ENCODE measurements at places on chromosomes 1 and 21.

- DNase-seq = peak; percentile 77
Observed at GRCh38 chr1:187621951-187622350, 793.2 kb downstream of the PLA2G4A start.

DNA sequence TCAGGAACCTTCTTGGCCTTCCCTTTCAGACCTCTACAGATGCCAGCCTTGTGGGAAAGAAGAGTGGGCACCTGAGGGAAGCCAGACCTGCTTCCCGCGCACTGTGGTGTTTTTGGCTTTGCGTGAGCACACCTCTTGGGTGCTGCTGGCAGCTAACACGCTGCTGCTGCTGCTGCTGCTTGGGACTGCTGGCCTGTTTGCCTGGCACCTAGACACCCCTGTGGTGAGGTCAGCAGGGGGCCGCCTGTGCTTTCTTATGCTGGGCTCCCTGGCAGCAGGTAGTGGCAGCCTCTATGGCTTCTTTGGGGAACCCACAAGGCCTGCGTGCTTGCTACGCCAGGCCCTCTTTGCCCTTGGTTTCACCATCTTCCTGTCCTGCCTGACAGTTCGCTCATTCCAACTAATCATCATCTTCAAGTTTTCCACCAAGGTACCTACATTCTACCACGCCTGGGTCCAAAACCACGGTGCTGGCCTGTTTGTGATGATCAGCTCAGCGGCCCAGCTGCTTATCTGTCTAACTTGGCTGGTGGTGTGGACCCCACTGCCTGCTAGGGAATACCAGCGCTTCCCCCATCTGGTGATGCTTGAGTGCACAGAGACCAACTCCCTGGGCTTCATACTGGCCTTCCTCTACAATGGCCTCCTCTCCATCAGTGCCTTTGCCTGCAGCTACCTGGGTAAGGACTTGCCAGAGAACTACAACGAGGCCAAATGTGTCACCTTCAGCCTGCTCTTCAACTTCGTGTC lies 995 bp upstream of the ZBTB48 start:
- DNase-seq = no peak

- DNase-seq = no peak
Observed at GRCh38 chr1:33455539-33456501, 16.6 kb upstream of the ZSCAN20 start.

DNA sequence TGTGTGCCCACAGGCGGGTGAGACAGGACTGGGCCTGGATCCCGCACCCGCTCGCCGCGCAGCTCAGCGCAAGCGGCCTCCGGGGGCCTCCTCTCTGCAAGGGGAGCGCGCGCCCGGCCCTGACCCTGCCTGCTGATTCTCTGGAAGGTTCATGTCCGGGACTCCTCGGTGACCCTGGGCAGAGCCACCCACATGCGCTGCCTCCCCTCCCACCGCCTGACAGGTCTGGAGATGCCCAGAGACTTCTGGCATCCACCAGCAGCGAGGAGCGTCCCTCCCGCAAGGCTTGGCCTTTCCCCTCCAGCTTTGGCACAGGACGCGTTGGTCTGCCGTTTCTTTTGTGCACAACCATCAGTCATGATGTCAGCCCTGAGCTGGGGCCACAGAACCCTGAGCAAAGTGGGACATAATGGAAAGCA lies 42.0 kb upstream of the COL6A2 start:
- no peak for DNase-seq

DNA sequence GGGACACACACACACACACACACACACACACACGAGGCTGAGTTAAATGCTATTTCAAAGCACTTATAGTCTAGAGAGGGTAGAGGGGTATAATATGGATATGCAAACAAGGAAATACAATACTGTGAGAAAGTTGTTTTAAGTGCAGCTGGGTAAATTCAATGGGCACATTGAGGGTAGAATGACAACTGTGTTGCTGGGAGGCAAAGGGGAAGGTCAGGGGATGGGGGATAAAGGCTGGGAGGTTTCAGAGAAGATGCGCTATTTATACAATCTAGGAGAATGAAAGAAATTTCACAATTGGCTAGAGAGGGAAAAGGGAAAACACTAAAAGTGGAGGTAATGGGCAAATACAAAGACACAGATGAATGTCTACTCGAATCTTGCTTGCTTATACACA lies 19.4 kb downstream of the EXTL2 start:
- DNase-seq = no peak

GRCh38 chr1:23650344-23650990 lies 41.1 kb upstream of the RPL11 start:
- no peak for DNase-seq

DNA sequence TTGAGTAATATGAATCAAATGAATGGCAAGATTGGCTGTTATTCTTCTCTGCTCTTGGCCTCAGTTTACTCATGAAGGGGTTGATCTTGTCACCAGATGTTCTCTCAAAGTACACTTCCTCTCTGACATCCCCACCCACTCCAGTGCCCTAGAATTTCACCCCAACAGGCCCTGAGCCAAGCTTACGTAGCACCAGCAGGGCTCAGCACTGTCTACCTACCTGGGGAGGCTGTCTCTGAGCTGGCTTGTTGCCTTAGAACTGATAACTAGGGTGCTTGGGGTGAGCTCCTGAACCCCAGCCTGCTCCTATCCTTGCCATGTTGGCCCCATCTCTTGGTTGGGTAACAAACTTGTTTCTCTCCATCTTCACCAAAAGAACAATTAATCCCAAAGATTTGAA lies 159.1 kb upstream of the USP24 start:
- no peak for DNase-seq

DNA sequence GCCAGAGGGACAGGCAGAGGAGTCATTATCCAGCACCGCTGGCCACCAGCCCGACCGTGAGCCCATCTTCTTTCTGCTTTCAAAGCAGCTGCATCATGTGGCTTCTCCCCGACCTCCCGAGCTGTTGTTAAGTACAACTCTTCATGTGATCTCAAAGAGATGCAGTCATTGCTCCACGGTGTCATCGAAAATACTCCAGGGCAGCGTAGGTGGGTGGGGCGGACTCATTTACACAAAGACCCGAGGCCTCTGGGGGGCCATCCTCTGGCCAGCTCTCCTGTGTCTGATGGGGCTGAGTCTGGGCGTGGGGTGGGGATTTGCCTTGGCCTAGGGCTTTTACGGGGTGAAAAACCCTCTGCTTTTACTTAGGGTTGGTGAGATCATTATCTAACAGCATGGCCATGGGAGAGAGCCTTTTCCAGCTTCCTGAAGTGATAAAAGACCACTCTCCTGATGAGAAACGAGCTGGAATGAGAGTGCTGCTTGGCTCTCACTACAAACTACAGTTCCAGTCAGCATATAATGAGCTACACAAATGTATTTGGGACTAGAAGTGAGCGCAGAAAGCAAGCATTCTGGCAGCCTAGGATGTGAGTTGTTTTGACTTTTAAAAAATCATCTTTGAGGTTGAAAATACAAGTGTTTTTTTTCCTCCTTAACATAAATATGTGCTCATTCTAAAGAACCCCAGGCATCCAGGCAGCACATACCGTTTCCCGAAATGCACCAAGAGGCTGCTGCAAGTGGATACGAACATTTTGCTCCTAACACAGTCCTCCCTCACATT lies 165.0 kb downstream of the RHOU start:
- no peak for DNase-seq

DNA sequence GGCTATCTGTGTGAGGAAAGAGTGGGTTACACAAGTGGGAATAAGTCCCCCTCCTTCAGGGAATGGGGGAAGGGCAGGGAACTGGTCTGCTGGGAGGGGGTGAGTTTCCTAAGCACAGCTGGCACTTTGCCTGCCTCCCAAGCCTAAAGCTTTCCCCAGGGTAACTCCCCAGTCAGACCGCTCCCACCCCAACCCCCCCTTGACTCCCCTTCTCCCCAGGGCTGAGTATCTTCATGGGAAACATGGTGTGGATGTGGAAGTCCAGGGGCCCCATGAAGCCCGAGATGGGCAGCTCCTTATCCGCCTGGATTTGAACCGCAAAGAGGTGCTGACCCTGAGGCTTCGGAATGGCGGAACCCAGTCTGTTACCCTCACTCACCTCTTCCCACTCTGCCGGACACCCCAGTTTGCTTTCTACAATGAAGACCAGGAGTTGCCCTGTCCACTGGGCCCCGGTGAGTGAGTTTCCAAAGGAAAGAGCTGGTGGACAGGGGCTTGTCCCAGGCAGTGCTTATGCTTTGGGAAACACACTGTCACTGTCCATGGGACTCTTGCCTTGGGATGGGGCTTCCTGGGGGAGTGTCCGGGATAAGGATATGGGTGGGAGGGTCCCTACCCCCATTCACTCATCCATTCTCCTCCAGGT lies 14.9 kb downstream of the MOV10 start:
- DNase-seq = no peak

DNA sequence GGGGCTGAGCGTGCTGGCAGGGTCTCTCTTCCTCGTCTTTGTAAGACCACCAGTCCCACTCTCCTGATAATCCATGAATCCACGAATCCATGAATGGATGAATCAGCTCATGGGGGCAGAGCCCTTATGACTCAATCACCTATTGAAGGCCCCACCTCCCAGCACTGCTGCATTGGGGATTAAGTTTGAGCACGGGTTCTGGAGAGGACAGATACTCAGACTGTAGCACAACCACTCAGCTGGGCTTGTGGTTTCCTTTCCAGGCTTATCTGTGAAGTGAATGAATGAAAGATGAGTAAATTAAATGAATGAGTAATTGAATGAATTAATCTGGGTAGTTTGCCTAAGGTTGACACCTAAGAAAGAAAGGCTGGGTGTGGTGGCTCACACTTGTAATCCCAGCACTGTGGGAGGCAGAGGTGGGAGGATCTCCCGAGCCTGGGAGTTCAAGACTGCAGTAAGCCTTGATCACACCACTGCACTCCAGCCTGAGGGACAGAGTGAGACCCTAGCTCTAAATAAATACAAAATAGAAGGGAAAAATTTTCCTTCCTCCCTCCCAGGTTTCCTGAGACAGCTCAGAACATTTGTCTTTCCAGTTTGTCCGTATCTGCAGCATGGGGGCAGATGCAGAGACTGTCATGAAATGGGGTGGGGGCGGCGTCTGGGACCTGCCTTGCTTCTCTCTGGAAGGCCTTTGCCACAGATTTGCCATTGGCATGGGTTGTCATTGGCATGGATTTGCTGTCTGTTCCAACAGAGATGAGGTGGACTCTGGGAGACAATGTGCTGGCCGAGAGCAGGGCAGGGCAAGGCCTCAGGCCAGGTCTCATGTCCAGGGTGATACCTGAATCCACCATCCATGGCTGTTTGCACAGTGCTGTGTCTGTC lies 187.7 kb upstream of the C1orf174 start:
- no peak for DNase-seq

DNA sequence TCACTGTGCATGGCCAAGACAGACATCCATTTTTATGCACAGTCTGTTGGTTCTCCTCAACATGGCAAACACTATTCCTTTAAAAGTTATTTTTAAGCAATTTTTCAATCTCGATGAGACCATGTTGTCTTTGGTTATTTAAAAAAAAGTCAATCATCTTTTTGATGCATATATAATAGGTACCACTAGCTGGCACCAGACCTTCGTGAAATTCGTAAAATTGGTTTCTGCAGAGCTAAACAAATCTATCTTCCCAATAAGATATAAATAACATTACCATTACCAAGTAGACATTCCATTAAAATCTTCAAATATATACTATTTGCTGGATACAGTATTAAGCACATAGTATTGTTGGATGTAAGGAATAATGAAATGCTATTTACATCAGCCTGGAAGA lies 220.0 kb upstream of the GREM2 start:
- no peak for DNase-seq

- DNase-seq = no peak
Observed at GRCh38 chr1:33152685-33153432, 29.0 kb downstream of the TRIM62 start.
